ENCODE measurements at places on chromosomes 13 and 19.

- DNase-seq: no peak
Measured at GRCh38 chr19:30388327-30388726, 16.1 kb downstream of the ZNF536 start.

GRCh38 chr19:44050740-44051649 is 841 bp upstream of the ZNF223 start:
- DNase-seq: no peak

DNA sequence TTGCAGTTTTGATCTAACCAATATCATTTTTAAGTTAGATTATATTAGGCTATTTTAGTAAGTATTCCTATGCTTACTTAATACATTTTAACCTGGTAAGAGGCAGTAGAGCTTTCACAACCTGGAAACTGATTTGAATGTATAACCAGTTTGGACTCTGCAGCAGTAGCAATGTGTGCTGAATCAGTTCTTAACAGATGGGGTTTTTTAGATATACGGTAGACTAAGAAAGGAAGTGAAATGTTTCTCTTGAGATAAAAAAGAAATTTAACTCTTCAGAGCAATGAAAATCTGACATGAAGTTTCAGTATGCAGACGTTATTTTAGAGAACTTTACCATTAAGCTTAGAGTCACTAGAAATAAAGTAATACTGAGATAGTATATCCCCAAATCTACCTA is 2.7 kb downstream of the NBEA start:
- DNase-seq: no peak

- DNase-seq: no peak
Measured at GRCh38 chr19:51194527-51195315, 30.2 kb upstream of the CD33 start.

DNA sequence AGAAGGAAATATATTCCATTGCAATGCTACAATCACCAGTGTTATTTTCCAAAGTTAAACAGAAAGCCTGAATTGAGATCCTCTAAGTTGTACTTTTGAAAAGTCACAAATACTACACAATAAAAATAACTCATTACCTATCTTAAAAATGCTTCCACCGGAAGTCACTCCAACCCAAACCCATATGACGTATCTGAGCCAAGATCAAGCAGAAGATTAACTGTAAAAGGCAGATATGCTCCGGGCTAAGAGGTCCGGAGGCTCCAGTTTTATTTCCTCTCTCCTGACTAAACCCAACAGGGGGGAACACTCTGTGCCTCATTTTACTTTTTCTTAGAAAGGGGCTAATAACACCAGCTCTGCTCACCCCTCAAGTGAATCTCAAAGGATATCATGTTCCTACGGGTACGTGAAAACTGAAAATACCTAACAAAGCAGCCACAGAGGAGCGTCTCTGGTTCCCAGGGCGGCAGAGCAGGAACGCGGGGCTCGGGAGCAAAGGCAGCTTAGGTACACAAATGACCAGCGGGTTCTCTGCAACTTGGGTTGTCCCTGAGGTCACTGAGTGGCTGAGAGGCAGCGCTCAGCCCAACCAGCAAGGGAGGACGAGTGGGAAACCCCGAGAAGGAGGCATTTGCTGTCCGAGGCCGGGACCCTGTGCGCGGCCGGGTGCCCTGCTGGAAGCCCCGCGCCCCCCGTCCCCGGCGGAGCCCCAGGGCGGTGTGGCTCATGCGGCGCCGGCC is 750 bp downstream of the RAB20 start:
- no peak for DNase-seq

Measured in NCI-H1417 treated with DMSO at 0.1 percent for 48 hours (cell line).